HuH-7 (cell line): ENCODE measurements at places on chromosomes 5 and 9.

GRCh38 chr9:3980771-3981170 is 319.1 kb downstream of the GLIS3 start:
- DNase-seq, result no peak

GRCh38 chr9:2414465-2414864 is 207.1 kb upstream of the VLDLR start:
- DNase-seq, result no peak

- no peak for DNase-seq
Measured at GRCh38 chr5:40995801-40996586, 75.1 kb downstream of the MROH2B start.

DNA sequence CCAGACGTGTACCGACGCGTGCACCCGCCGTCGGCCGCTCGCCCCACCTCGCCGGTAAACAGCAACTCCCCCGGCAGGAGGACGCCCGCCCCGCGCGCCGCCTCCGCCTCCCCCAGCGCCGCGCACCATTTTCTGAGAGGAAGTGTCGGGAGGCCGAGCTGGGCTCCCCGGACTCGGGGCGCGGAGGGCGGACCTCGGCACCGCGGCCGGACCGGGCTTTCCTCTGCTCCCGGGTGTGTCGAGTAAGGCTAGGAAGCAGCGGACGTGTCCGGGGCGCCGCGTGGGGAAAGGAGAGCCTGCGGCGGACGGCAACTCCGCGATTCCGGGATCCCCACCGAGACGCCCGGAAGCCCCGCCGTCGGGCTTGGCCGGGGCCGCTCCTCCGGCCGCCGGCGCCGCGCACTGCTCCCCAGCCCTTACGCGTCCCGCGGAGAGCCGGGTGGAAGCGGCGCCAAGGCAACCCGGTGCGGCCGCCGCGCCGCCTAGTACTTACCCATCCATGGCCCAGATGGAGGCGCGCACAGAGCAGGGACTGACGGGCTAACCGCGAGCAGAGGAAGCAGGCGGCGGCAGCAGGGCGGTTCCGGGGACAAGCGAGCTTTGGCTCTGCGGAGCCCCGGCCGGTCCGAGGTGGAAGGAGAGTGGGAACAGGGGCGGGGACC is at the start of gene PTBP3:
Gene PTBP3, minus strand, starts transcription at position 643 of the 662 bp plus-strand sequence. CDS start 35,754 bp downstream, outside the sequence.
- peak; percentile 50 for DNase-seq

GRCh38 chr9:90287567-90288274 is 354.9 kb downstream of the DIRAS2 start:
- DNase-seq, result no peak

- no peak for DNase-seq
Measured at GRCh38 chr5:1099926-1100663, 11.8 kb downstream of the SLC12A7 start.

DNA sequence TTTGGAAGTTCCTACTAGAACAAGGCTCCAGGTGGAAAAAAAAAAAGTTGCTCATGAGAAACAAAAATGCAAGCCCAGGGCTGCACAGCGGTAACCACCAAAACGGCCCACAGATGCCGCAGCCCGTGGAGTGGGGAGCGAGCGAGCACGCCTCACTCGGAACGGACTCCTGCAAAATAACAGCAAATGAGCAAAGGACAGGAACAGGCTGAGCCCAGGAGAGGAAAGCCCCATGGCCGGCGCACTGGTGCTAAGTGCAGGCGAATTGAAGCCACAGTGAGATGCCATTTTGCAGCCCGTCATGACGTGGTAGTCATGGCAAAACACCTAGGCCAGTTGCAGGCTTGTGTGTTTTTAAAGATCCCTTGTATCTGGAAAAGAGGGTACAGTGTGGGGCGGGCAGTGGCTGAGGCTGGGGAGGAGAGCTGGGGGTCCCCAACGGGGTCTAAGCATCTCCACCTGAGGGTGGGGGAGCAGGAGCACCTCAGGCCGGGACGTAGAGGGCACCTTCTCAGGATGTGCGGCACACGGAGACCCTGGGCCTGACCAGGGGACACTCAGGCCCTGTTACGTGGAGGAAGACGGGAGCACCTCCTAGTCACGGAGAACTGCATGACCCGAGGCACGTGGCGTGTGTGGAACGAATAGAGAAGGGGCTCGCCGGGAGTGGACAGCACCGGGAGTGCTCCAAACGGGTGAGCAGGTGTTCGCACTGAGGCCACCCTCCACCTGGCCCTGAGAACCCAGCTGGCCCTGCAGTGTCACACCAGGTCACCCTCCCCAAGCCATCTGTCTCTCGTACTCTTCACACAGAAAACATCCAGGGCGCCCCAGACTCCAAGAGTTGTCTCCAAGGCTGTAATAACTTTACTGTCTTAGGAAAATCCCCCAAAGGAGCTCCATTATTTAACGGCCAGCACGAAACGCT is 10.7 kb downstream of the GRM6 start:
- no peak for DNase-seq
